ENCODE measurements at places on chromosomes 11 and 22.

- DNase-seq, result no peak
Observed at GRCh38 chr11:101397979-101398378, 185.8 kb downstream of the TRPC6 start.

DNA sequence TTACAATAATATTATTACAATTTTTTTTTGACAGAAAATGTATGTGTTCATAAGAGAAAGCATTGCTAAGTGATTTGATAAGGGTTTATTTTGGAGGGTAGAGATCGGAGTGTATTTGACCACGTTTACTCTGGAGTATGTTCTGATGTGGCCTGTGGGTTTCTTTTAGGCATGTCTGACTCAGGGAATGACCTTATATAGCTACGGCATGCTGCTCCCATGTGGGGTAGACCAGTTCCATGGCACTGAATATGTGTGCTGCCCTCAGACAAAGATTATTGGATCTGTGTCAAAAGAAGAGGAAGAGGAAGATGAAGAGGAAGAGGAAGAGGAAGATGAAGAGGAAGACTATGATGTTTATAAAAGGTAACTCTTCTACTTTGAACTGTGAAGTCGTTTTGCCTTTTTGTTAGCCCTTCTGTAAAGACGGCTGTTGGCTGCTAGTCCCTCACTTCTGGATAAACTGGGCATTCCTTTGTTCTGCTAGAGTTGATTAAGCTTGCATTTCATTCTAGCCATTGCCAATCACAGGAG is 38.1 kb upstream of the ST14 start:
- DNase-seq, result no peak

DNA sequence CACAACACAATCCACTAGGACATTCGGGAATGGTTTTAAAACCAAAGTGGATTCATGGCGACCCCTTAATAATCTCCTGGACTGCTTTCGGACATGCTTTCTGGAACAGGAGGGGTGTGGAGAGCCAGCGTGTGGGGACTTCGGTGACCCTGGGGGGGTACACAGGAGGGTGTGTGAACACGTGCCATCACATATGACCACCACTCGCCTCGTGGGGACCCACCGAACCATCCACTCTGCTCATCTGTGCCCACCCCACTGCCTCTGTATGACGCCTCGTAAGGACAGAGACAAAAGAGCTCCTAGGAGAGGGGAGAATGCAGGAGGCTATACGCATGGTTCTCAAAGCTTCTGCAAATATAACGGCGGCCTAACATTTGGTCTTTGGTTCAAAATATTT is 8.9 kb downstream of the LTO1 start:
- DNase-seq, result no peak

DNA sequence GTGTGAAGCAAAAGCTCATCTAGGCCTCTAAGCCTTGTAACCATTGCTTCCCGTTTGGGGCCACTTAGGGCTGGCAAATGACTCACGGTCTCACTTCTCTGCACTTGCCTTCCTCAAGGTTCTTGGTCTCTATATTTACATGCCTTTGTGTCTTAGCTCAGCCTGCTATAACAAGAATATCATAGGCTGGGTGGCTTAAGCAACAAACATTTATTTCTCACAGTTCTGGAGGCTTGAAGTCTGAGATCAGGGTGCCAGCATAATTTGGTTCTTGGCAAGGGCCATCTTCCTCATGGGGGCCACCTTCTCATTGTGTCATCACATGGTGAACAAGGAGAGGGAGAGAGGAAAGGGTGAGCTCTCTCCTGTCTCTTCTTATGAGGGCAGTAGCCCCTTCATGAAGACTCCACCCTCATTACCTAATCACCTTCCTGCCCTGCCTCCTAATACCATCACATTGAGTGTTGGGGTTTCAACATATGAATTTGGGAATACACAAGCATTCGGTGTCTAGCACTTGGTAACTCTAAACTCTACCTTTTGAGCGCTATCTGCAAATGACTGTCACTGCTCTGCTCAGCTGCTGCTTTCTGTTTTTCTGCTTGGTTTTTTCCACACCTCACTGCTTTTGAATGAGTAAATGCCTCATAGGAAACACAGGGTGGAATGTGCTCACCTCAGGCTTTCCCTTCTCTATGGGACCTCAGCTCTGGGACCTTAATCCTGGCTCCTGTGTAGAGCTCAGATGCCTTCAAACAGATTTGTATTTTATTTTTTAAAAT is 16.2 kb upstream of the ME3 start:
- no peak for DNase-seq

DNA sequence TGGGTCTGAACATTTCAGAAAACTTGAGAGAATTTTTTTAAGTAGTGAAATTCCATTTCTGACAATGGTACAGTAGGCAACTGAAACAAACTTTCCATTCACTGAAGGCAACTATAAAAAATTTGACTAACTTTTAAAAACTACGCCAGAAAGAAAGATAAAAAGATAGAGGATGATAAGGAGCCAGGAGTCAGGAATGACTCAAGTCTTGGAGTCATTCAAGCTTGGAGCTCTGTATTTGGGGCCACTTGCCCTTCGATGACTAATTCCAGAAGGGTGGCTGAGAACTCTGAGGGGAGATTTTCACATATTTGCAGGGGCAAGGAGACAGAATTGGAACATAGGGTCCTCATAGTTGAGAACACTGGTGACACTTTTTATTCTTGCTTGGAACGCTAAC is 1083.2 kb upstream of the CNTN5 start:
- no peak for DNase-seq

DNA sequence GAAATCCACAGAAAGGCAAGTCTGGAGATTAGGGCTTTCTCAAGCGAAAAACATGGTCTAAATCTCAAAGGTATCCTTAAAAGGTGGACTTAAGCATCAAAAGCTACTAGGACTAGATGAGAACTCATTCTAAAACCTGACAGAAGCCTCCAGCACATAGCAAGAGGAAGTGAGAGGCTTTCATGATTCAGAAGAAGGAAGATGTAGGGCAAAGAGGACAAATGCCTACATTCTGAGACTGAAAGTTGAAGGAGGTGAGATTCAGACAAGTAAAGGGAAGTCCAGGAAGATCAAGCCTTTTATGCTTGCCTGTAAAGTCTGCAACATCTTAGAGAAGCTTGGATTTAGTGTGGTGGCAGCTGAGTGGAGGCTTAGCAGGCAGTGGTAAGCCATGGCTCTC is 98.9 kb downstream of the PGR start:
- no peak for DNase-seq

DNA sequence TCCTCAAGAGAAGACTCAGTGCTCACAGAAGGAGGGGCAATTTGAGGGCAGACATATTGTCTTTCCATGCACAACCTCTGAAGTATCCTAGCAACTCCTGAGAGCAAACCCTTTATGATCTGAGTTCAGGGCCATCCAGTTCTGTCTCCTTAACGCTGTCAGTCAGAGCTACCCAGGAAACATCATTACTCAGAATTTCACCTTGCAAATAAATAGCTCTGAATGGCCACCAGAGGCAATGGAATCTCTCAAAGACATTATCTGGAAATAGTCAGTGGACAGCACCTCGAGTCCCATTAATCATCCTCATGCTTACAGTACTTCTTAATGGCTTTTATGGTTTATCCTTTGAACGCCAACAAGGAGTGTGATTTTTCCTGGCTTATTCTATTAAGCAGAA is 656.1 kb downstream of the OPCML start:
- no peak for DNase-seq

DNA sequence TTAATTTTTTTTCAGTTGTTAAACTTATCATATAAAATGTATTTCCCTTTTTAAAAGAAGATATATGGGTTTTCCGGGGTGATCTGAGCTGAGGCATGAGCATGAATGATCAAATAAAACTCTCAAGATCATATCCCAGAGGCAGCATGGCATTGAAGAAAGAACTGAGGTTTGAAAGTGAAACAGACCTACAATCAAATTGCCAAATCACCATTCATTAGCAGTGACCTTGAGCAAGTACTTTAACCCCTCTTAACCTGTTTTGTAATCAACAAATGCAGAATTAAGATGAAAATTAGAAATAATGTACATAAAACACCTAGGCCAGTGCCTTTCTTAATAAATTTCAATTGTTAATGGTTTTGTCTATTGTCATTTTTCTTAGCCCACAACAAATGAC is 116.0 kb downstream of the RBFOX2 start:
- no peak for DNase-seq

DNA sequence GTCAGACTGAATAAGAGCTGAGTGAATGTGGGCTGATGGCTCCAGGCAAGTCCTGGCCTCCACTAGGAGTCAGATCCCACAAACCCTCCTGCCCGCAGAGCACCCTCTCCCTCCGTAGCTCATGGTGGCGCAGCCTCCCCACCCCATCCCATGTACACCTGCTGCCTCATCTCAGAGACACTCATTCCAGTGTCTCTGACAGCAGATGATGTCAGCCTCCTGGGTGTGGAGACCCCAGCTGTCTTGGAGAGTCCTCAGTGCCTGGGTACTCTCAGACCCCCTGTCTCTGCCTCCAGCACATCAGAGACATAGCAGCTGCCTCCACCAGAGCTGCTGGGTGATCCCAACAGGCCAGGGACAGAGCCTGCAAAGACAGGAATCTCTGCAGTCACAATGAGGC is 9.5 kb downstream of the IGLL5 start:
- DNase-seq, result no peak

DNA sequence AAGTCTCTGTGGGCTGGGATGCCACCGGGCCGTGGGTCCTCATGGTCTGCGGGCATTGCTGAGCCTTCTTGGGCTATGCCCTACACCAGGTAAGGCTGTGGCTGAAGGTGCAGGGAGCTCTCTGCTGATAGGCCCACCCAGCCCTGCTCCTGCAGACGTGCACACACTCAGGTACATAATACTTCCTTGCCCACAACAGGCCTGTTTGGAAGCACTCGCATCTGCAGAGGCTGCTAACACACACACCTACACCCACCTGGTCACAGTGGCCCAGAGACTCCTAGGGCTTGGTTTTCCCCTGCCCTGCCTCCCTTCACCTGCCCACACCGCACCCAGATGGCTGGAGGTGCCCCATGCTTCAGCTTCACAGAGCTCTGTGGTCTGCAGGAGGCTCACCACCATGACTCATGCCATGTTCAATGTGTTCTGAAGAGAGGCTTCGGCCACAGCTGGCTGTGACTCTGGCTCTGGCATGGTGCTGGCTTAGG is 72.8 kb upstream of the KCNQ1OT1 start:
- DNase-seq, result no peak

DNA sequence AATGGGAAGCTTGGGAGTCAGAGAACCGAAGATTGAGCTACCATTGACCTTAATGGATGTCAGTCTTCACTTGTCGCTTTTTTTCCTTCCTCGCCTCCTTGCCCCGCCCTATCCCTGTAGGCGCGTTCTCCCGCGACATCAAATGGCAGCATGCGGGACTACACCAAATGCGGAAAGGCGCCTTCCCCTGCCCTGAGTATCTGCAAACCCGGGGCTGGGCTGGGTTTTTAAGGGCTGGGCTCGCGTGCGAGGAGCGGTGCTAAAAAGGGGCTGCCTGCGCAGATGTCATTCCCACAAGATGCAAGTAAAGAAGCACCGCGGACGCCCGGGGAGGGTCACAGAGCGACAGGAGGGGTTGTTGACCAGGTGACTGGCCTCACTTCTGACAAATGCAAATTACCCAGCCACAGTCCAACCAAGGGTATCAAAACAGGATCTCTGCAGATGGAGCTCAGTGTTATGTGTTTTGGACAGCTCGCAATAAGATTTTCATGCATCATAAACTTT is 4.7 kb upstream of the FAM111B start:
- DNase-seq, result no peak

DNA sequence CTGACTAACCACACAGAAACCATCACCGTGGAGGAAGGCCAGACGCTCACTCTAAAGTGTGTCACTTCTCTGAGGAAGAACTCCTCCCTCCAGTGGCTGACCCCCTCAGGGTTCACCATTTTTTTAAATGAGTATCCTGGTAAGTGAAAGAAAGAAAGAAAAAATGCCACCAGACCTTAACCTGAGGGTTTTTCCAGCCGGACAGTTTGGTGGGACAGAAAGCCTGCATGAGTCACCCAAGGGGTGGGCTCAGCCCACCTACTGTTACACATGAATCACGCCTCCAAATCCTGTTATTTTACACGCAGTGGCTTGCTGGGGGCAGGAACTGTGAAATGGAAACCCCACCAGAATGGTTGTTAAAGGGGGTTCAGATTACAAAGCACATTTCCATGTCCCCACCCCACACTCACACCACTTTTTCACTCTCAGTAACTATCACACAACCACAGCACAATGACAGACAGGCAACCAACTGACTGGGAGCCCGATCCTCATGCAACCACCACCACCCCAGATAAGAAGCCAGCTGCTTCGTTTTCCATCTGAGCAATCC is 11.9 kb downstream of the CRTAM start:
- no peak for DNase-seq

GRCh38 chr11:72716290-72716689 is 35.9 kb downstream of the ARAP1 start:
- no peak for DNase-seq

GRCh38 chr11:132033051-132033450 is 662.6 kb downstream of the NTM start:
- DNase-seq, result no peak

GRCh38 chr11:47132490-47132889 is 44.2 kb downstream of the ARFGAP2 start:
- DNase-seq, result no peak

GRCh38 chr11:131998020-131998419 is 627.6 kb downstream of the NTM start:
- no peak for DNase-seq
